NCI-H774 (cell line): ENCODE measurements at places on chromosomes 13 and 19.

- no peak for DNase-seq
These were observed 533.8 kb downstream of the OLFM4 start for GRCh38 chr13:53562419-53562818.

DNA sequence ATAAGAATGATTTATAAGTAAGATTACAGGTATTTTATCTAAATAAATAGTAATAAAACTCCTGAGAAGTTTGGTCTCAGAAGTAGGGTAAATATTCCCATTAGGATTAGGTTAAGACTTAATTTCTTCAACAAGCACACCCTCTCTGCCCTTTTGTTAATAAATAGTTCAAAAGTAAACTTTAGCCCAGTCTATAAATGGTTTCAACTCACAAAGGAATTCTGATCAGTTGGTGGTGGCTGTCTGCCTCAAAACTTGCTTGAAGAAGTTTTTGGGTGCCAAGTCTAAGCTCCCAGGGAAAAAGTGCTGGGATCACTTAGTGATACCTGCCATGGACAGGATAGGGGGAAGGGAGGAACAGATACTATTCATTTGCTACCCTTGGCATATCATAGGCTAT, 22.9 kb downstream of the MBNL2 start:
- DNase-seq: no peak

- DNase-seq: no peak
These were observed 58.1 kb downstream of the INSR start for GRCh38 chr19:7236153-7236552.

DNA sequence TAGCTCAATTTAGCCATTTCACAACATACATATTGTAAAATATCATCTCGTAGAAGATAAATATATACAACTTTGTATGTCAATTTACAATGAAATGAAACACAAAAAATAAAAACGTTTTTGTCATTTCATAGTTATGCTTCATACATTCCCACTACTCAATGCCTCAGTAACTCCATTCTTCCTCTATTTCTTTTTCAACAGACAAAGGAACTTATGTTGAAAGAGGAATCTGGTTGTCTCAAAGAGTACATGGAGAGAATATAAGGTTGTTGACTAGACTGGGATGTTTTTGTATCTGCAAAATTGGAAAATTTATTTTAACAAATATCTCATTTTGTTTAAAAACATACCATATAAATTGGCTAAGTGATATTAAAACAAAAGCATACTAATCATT, 12.8 kb downstream of the KCTD12 start:
- DNase-seq: no peak

DNA sequence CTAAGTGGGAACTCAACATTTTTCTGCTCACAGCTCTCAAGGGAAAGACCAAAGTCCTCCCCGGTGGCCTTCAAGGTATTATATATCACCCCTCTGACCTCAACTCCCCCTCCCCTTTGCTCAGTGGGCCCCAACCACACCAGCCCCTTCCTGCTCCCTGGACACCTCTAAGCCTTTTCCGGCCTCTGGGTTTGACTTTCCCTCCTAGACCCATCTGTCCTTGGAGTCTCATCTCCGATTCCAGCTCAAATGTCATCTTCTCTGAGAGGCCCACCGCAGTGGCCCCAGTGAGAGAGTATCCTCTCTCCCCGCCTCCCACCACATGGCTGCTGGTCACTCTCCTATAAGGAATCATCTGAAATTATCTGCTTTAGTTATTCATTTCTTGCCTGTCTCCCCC, 941 bp upstream of the UHRF1 start:
- no peak for DNase-seq

DNA sequence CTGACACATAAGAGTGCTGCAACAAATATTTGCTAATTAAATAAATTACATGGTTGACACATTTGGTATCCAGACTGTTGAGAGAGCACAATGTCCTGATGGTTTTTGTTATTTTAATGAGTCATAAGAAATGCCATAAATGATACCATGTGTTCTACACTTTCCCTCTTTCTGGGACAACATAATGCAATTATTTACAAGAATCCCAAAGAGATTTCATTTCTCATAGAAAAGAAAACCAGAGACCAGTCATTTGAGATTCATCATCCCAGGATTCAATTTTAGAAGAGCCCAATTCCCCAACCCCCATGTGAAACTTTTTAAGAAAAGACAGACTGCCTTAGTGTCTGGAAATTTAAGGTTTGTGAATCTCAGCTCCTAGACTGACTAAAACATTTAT, 399.6 kb downstream of the DCT start:
- DNase-seq: no peak

- no peak for DNase-seq
These were observed 85.8 kb downstream of the ZC3H13 start for GRCh38 chr13:45966715-45967114.

DNA sequence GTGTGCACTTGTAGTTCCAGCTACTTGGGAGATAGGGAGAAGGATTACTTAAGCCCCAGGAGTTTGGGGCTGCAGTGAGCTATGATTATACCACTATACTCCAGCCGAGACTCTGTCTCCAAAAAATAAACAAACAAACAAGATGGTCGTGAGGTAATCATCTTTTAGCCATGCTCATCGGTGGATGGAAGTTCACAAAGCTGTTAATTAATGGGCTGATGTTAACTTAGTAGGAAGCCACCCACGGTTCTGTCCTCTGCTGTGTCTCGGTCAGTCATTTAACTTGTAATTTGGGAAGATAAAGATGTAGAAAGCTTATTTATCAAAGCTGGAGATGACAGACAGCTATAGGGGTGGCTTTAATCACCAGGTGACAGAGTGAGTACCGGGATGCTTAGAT, 64.9 kb downstream of the ARHGEF18 start:
- no peak for DNase-seq

DNA sequence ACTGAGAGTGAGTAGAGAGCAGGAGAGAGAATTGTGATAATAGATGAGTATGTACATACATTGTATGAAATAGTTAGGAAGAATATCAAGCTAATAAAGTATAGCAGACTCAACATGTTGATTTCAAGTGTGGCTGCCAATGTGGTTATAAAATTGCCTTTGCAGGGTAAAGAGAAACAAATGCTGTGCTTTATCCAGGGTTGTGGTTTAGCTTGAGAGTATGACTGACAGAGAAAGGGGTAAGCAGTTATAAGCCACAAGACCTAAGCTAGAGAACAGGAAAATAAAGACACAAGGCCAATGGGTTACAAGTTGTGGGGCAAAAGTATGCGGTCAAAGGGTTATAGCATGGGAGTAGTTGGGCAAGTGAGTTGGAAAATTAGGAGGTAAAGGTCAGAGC, 1217.5 kb downstream of the DIAPH3 start:
- no peak for DNase-seq

DNA sequence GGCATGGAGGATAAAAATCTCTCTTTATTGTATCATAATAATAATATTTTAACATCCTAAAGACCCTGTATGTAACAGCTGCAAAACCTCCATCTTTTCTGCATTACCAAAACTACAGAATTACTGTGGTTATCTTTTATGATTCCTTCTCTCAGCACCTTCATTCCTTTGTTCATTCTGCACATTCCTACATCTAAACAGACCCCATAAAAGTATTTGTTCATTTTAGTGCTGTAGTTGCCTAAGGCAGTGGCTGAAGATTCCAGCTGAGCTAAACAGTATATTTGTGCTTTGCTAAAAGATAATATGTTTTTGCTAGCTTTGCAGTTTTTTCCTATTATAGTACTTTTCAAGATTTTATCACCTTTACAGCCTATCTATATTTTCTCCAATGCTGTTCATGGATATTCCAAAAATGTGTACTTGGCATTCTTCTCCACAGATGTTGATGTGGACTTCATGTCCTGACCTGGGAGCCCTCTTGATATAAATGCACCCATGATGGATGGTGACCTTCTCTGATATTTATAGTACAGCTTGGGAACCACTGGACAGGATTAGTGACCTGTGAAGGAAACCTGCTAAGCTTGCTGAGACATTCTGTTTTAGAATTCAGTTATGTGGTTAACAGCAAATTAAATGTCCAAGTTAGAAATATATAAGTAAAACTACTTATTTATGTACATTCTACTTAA, 2832.9 kb upstream of the PCDH20 start:
- DNase-seq: no peak

DNA sequence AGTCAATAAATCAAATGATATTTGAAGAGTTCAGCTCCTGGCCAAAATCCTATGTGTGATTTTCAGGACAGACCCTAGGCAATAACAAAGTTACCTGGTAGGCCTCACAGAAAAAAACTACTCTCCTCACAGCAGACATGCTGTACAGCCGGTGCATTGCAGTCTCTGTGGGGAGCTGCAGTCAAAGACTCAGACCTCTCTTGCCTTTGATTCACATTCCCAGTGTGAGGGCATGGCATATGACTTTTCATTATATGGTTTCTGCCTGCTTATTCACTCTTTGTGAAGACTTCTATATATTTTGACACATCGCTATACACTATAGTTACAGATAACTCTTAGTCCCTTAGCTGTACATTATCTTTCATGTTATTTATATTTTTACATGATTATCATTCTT, 2684.3 kb upstream of the PCDH20 start:
- no peak for DNase-seq

- DNase-seq: no peak
These were observed 948.4 kb downstream of the UQCRFS1 start for GRCh38 chr19:28264556-28264955.

DNA sequence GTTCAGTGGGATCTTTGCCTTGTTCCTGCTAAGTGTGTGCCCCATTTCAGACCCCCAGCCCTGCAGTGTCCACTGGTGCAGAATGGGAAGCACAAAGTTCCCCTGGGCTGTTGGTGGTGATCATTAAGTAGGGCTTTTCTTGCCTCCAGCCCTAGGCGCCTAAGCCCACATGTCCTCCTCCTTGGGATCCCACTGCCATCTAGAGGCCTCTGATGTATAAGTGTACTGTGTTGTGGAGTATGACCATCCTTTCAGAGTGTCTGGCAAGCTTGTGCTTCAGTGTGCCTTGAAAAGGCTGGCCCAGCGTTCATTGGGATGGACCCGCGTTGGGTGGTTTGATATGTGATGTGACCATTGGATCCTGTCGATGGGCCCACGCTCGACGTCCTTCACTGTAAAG, 71.2 kb downstream of the WASF3 start:
- DNase-seq: no peak

GRCh38 chr13:40590112-40590862, 76.2 kb downstream of the FOXO1 start:
- no peak for DNase-seq

DNA sequence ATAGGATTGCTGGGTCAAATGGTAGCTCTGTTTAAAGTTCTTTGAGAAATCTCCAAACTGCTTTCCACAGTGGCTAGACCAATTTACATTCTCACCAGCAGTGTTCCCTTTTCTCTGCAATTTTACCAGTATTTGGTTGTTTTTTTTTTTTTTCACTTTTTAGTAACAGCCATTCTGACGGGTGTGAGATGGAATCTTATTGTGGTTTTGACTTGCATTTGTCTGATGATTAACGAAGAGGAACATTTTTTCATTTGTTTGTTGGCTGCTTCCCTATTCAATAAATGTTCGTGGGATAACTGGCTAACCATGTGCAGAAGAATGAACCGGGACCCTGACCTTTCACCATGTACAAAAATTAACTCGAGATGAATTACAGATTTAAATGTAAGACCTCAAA, 31.2 kb downstream of the CYP4F2 start:
- no peak for DNase-seq

- DNase-seq: no peak
These were observed 285.8 kb upstream of the PCDH9 start for GRCh38 chr13:67515895-67516294.

GRCh38 chr13:39637890-39638289, 17.6 kb upstream of the COG6 start:
- no peak for DNase-seq

GRCh38 chr19:12785431-12786031, 5.8 kb upstream of the JUNB start:
- DNase-seq: no peak

DNA sequence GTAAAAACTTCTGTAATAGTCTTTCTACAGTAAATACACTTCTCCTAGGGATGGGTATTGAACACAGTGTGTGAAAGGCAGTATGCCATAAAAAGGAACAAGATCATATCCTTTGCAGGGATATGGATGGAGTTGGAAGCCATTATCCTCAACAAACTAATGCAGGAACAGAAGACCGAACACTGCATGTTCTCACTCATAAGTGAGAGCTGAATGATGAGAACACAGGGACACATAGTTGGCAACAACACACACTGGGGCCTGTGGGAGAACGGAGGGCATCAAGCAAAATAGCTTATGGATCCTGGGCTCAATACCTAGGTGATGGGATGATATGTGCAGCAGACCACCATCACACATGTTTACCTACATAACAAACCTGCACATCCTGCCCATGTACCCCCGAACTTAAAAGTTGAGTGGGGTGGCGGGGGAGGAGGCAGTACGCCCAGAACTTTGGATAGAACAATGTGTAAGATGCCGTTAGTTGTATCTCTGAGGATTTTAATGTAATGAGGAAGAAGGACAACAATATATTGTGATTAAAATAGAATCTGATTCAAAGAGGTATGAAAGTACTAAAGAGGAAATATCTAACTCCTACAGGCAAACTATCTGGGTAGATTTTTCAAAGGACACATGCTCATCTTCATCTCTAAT, 183.2 kb downstream of the NDFIP2 start:
- DNase-seq: no peak

GRCh38 chr13:76934671-76935070, 13.6 kb upstream of the ACOD1 start:
- no peak for DNase-seq

GRCh38 chr19:16400911-16401591, 70.7 kb downstream of the EPS15L1 start:
- no peak for DNase-seq

GRCh38 chr19:4557971-4558941, 1.2 kb downstream of the SEMA6B start:
- DNase-seq: no peak

DNA sequence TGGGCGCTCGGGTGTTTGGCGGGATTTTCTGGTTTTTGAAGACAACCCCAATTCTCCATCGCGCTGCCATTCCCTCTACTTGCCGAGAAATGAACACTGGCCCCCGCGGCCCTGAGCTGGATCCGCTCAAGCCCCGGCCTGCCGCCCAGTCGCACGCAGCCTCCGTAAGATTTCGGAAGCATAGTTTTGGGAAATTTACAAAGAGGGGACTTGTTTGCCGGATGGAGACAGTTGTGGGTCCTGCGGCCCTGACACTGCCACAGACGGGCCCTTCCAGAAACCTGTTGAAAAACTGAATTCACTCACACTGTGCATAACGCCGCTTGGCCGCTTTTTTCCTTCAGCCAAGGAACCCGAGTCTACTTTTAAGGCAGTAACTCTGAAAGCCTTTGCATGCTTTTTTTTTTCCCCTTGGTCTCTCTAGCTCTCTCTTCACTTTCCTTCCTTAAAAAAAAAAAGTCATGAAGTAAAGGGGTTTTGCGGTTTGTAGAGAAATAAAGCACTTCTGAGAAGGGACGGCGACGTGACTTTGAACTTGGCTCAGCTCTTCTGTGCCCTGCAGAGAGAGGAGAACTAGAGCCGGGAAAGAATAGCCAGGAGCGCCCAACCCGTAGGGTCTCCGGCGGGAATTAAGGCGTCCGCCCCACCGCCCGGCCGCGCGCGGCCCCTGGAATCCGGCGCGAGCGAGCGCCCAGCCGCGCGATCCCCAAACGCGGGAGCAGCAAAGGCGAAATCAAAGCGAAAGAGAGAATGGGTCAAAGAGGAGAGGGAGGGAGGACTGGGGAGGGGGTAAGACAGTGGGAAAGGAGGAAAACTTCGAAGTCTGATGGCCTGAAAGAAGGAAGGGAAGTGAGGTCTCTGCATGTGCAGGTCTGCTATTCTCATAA, 3.4 kb upstream of the ZIC2 start:
- no peak for DNase-seq
